ENCODE measurements at places on chromosomes 7 and 10.
A peak's percentile ranks its signal among the peaks of the same experiment; 100 is the strongest.

- DNase-seq = no peak
Measured at GRCh38 chr10:113954409-113954808, 89.3 kb upstream of the ADRB1 start.

- no peak for DNase-seq
Measured at GRCh38 chr7:81186691-81187090, 267.8 kb upstream of the SEMA3C start.

GRCh38 chr7:29885626-29886025 lies 79.3 kb downstream of the WIPF3 start:
- DNase-seq = no peak

DNA sequence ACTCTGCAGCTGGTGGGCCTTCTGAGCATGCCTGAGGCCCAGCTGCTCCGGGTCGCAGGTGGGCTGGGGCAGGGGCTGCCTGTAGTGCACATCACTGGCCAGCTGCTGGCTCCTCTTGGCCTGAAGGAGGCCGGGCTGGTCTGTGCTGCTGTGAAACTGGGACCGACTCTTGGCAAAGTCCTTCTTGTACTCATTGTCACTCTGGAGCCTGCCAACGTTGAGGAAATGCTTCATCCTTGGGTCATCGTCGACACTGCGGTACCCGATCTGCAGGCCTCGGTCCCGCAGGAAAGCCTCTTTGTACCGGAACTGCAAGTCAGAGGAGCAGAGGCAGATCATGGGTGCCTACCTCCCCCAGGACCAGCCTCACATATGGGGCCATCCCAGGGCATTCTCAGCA lies 37.7 kb downstream of the HABP2 start:
- DNase-seq = no peak

- no peak for DNase-seq
Measured at GRCh38 chr10:71435571-71436267, 39.0 kb downstream of the CDH23 start.

DNA sequence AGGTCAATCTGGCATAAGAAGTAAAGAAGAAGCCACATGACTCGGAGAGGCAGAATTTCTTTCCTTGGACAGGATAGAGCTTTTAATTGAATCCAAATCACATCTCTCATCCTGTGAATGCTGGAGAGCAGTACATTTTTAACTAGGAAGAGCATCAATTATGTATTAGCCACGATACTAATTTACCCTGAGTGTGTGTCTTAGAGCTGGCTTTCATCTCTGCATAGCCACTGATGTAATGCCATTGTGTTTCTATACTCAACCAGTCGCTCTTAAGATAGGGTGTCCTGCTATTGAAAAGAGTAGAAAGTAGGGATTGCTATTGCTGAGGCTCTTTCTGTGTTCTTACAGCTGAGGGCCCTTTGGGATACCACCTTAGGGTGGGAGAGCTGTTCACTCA lies 280.3 kb downstream of the AUTS2 start:
- DNase-seq = no peak

GRCh38 chr7:8284606-8285005 lies 22.6 kb upstream of the ICA1 start:
- DNase-seq = no peak

GRCh38 chr10:76285012-76285411 lies 853.6 kb downstream of the LRMDA start:
- DNase-seq = no peak

DNA sequence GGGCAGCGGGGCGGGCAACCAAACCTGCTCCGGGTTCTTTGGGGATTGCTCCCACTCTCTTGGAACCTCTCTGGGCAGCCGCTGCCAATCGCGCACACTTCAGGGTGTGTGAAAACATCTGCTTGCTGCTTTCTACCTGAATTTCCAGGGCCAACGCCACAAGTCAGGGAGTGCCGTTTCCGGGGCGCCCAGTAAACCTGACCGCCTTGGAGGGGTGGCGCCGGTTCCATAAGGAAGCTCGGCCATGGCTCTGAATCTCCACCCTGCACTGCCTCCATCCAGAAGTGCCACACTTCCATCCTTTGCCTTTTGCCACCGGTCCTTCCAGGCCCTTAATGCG lies 679 bp upstream of the AFAP1L2 start:
- no peak for DNase-seq

GRCh38 chr7:101848208-101848951 lies 31.0 kb downstream of the CUX1 start:
- no peak for DNase-seq

- DNase-seq = no peak
Measured at GRCh38 chr7:149853157-149853556, 15.0 kb downstream of the ZNF862 start.

- DNase-seq = no peak
Measured at GRCh38 chr10:77419056-77419455, 218.6 kb downstream of the KCNMA1 start.

DNA sequence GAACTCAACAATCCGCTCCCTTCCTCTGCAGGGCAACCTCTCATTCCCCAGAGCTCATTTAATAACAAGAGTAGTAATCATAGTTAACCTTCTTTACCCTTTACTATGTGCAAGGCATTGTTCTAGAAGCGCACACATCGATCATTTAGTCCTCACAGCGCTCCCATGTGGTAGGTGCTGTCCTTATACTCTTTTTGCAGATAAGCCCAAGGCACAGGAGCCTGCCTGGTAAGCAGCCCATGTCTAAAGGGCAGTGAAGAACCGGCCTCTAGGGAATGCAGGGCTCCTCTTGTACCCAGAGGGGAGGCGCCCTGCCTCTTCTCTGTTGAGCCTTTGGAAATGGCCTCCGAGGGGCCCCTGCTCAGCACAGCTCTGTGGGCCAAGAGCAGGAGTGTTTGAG lies 14.3 kb downstream of the CHST3 start:
- no peak for DNase-seq

DNA sequence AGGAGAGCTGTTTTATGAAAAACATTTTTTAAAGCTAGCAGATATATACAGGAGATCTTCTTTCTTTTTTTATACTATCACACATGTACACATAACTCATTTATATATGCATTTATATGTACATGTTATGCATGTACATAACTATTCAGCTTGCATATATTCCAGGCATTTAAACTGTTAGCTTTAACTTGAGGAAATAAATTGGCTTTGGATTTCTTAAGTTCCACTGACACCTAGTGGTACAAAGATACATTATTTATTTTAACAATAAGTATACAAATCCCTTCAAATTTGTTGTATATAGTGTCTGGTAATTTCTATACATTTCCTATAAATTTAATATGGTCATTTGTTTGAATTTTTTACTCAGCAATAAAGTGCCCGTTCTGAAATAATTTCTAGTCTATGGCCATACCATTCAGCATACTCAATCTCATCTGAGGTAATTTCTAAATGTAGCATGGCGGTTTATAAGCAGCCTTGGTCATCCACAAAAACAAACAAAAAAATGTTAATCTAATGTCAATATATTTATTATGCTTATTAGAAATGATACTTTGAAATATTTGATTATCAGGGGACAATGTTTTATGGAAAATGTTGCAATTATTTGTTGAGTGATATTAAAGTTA lies 11.6 kb downstream of the ZDHHC6 start:
- DNase-seq = no peak

DNA sequence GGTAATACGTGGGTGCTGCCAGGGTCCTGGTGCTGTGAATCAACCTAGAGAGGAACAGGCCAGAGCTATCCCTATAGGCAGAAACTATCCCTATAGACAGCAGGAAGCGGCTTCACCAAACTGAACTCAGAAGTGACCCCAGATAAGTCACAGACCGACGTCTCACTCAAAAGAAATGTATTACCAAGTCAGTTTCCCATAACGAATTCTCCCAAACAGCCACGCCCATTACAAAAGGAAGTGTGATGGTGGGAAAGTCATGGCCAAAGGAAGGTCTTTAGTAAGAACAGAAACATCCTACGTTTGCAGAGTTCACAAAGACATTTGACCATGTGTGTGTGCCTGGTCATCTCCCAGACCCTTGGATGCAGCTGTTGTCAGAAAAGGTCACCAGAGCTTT lies 470.8 kb upstream of the ADARB2 start:
- no peak for DNase-seq

DNA sequence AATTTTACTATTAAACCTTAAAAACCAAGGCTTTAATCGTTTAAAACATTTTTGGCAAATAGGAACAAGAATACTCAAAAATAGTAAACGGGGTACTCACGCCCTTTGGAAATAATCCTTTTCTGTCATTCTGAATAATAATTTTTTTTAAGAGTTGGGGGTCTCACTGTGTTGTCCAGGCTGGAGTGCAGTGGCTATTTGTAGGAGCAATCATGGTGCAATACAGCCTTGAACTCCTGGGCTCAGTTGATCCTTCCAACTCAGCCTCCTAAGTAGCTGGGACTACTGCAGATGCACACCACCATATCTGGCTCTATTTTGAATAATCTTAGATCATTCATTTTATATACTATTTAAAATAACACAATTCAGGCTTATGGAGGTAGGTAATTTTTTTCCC lies 24.9 kb downstream of the LUC7L2 start:
- DNase-seq = no peak

DNA sequence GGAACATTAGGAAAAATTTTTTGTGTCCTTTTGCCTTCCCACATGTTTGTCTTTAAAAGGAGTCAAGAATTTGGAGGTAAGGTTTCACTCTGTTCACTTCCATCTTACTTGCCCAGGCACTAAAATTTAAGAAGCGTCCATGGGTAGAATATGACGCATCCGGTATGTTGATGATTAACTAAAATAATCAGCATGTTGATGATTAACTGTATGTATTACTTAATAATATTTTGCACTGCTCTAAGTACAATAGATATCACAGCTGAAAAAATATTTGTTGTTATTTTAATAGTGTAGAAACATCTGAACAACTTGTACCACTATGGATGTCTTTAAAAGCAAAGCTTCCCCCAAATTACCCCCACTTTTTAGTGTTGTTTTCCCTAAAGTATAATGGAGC lies 11.5 kb downstream of the ANKRD22 start:
- DNase-seq = no peak

GRCh38 chr10:123783296-123783695 lies 108.3 kb downstream of the CPXM2 start:
- DNase-seq = no peak

GRCh38 chr7:70570029-70570428 lies 561.9 kb upstream of the GALNT17 start:
- no peak for DNase-seq

GRCh38 chr7:103343758-103344452 lies 662 bp downstream of the DNAJC2 start:
- DNase-seq = peak; percentile 7

- no peak for DNase-seq
Measured at GRCh38 chr10:63628526-63629362, 107.5 kb downstream of the REEP3 start.

DNA sequence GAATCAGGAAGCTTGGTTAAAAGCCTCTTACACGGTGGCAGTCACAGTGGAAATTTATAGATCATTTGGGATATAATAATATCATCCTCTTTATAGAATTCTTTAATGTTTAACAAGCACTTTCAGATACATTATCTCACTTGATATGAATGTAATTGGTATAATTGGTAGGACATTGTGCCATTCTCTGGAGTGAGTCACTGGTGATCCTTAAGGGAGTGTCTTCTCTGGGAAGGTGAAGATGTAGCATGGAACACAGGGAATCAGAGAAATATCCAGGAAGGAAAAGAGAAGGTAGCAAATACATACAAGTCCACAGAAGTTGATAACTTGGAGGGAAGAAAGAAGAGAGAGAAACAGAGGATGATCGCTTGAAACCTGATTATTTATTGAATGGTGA lies 9.8 kb downstream of the PTPRZ1 start:
- DNase-seq = no peak

GRCh38 chr7:108568801-108569380 lies 615 bp downstream of the THAP5 start:
- DNase-seq = peak; percentile 45

DNA sequence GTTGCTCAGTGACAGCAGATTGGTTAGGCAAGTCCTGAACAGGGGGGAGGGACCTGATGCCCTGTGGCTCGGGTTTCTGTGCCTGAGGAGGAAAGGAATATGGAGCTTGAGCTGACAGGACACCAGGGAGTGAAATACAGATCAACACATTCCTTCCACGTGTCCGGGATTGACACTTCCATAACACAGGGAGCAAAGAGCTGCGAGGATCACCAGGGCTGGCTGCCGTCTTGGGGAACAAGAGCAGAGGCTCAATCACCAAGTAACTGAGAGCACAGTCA lies 36.7 kb upstream of the EFCAB10 start:
- no peak for DNase-seq

- no peak for DNase-seq
Measured at GRCh38 chr7:75955331-75955955, 39.0 kb downstream of the TMEM120A start.

- no peak for DNase-seq
Measured at GRCh38 chr10:130403153-130404075, 267.2 kb downstream of the GLRX3 start.

- DNase-seq = no peak
Measured at GRCh38 chr10:28569506-28570159, 36.7 kb downstream of the WAC start.

DNA sequence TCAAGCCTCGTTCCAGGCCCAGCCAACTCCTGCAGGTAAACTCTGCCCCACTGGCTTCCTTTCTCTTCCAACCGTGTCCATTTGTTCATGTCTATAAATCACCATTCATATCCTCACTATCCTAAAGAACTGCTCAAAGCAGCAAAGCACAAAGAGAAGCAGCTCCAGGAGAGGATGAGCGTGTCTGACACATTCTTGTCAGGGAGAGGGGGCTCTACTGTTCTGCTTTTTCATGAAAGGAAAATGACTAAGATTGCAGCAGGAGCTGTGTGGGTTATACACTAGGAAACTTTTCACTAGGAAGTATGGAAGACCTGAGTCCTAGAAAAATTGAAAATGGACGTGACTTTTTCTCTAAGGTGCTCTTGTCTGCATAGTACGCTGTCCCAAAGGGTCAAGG lies 16.7 kb downstream of the AGFG2 start:
- no peak for DNase-seq

DNA sequence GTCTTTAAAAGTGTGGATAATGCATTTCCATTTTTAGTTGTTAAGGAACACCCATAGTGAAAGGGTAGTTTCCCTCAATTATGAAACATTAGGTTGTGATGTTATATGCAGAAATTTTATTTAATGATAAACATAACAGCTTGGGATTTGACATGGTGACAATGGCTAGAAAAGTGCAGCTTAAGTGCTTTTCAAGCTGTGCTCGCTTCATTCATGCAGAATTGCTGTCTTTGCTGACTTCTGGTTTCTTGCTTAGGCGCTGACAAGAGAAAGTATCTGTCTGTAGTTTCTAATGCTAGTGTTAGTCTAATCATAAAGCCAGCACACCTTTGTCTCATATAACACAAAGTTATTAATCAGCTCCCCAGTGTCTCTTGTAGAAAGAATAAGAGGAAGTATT lies 170.0 kb downstream of the ARL5B start:
- DNase-seq = no peak
